ELF-1 (cell line): ENCODE measurements at places on chromosomes 5 and 9.

DNA sequence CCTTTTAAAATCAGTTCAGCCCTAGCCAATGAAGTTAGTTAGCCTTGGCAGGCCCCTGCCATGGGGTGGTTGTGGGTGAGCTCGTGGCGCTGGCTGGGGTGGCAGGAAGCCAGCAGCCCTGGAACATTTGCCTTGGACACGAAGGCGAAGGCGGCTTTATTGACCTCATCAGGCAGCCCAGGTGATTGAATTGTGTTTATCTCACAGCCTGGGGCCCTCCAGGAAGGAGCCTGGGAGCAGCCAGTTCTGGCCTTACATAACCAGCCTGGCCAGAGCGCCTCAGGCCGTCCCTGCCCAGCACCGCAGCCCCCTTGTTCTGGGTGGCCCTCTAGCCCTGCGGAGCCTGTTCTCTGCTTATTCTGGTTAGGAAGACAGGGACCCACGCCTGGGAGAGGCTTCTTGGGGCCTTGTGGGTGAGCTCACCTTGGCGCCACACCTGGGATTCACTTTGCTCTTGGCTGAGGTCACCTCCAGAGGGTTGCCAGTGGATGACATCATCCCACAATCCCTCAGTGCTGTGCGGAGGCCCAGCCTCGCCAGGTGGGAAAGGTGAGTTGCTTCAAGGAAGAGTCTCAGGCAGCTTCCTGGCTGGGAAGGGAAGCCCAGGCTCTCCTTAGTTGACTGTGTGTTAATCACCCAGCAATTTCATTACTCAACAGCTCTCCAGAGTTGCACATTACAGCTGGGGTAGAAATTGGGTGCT is 54.4 kb upstream of the RPL26L1 start:
- peak; percentile 90 for DNase-seq

GRCh38 chr9:28301281-28301680 is 728.0 kb upstream of the C9orf72 start:
- no peak for DNase-seq

DNA sequence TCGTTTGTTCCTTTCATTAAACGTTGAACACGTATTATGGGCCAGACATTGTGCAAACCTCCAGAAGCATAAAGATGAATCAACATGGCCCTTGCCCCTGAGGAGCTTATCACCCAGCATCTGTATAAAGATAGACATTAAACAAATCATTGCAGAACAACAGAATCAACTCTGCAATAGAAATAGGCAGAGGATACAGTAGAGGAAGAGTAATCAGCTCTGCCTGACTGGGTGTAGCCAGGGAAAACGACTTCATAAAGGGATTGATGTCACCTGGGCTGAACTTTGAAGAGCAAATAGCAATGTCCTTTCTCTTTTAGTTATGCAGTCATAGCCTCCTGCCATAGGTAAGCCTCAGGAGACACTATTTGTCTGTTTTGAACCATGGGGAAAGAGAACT is 13.4 kb downstream of the RGS7BP start:
- DNase-seq: no peak

GRCh38 chr5:141787376-141787775 is 90.8 kb downstream of the PCDH1 start:
- DNase-seq: no peak

- DNase-seq: no peak
Observed at GRCh38 chr5:116785106-116785505, 210.5 kb upstream of the SEMA6A start.

DNA sequence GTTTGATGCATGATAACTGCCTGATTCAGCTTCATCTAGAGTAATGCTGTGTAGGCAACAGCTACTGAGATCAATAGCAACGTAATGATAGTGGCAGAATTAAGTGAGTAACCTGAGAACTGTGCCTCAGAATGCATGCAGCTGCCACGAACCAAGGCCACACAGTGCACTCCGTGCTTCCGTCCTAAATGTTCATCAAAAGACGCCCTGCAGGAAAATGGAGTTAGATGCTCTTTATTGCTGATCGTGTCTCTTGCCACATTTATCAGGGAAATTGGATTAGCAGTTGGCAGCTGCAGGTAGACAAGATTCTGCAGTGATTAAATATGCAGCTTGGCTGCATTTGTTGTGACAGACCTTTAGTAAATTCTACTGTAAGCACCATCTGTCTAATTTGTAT is 107.7 kb upstream of the TLX3 start:
- no peak for DNase-seq

- peak; percentile 85 for DNase-seq
Observed at GRCh38 chr5:71782771-71783770, 64.0 kb downstream of the CARTPT start.

DNA sequence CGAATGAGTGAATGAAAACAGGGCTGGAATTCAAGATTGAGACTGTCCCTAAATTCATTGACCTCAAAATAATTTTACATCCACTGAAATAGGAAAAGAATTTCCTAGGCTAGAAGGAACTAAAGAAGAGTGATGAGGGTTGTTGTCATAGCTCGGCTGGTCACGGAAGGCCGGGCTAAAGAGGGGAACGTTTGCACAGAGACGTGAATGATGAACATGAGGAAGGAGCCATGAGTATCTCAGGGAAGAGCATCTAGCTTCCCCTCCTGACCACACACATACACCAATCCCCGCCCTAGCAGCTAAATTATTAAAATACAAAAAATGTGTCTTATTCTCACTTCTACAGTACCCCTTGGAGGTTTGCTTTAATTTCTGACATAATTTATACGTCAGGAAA is 124.4 kb upstream of the ABCA1 start:
- DNase-seq: no peak

GRCh38 chr5:153998010-153998409 is 40.7 kb downstream of the FAM114A2 start:
- no peak for DNase-seq

DNA sequence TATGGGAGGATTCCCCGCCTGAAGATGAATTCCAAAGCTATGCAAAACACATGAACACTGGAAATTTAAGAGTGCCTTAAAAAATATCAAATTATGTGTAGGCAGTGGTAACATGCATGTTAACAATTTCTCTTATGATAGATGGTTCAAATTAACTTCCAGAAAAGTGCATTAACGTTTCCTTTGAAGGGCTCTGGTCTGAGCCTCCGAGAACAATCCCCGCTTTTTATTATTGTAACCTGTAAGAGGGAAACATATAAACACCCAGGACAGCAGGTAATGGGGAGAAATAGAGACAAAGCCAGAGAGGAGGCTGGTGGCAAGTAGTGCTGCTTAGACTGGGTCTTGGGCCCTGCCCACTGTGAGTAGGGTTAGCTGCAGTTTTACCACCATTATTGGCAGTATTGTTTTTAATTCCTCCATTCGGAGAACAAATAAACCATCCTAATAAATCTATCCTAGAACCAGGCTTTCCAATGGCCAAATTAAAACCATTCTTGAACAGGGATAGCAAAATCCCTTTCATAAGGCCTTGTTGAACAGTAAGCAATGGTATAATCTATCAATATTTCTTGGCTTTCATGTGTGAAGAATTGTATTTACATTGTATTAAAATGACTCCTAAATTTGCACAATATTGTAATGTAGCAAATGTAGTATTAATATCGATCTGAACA is 6.3 kb downstream of the NR2F1 start:
- no peak for DNase-seq

DNA sequence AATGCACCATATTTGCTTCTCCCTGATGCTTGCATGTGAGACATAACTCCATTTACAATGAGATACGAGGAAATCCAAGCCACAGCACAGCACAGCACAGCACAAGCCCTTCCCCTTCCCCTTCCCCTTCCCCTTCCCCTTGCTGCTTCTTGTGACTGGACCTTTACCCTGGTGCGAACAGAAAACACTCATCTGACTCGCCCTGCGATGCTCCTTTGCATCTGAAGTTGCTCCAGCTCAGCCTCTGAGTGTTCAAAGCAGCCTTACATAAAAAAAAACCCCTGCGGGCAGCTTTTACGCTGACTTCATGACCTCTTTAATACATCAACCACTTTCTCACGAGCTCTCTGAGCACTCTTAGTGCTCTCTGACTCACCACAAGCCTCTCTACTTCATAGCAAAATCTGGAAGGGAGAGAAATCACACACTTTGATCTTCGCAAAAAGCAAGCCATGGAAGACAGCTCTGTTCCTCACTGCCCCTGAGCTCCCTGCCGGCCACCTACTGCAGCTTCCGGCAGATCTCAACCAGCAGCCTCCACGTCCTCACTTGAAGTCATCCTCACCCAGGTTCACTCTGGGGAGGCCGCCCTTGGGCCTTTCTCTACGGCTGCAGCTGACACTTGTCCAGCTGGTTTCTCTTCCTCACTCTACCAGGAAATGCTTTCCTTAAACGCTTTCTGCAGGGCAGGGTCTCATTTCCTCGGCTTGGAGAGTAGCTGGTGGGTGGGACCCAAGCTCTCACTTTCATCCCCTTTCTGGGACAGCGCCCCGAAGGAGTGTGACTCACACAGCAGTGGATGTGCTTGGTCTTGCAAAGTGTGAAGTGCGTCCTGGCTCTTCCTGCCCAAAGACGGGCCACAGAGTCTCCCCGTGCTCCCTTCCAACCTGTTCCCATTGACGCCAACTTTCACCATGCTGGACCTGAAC is 5.3 kb downstream of the SLC34A1 start:
- DNase-seq: peak; percentile 87

GRCh38 chr5:174998131-174998730 is 273.8 kb downstream of the MSX2 start:
- DNase-seq: no peak

- DNase-seq: peak; percentile 44
Observed at GRCh38 chr9:127751269-127752054, 16.4 kb upstream of the TOR2A start.

DNA sequence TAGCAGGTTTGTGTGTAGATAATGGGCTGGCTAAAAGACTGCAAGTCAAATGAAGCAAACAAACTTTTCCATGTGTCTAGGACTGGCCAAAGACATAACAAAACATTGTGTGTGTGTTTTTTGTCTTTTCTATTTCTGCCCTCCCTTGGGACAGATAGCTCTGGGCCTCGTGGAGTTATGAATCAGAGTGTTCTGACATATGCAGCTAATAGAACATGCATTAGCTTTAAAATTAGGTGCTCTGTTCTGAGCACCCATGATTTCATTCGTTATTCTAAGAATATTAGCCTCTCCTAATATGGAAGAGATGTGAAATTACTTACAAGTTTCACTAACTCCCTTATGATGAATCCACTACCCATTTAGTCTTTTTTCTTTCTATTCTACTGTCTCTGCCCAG is 367.3 kb upstream of the PAPPA start:
- no peak for DNase-seq
